ENCODE measurements at places on chromosomes 3 and 15. TPM values are rescaled to one million over a fixed set of nuclear protein-coding genes. Genes with fewer than 3 reads are reported as not detected.

DNA sequence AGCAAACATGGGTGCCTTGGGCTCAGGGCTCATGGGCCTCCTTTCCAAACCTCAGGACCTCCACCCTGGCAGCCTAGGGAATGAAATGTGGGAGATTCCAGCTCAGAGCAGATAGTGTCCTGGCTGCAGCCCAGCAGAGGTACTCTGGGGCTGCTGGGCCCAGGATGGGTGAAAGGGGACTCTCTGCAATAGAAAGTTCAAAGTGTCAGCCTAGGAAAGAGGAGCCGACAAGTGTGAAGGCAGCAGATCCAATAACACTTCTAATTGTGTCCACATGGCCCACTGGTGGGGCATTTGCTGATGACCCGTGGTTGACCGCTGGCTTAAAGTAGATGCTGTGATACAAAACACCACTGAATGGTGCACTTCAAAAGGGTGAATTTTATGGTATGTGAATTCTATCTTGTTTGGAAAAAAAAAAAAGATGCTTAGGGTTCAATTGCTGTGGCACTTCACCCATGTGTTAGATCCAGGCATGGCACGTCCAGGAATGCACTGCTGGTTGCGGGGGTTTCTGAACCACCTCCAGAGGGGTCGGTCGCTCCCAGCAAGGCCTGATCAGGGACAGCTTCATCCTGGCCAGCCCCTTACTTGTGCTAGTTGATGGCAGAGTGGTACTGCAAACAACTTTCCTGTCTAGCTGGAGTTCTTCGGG lies 20.9 kb downstream of the AMOTL2 start:
- no peak for DNase-seq

- DNase-seq, result peak; percentile 94
These were observed 17.3 kb downstream of the KPNA1 start for GRCh38 chr3:122497425-122497824.

DNA sequence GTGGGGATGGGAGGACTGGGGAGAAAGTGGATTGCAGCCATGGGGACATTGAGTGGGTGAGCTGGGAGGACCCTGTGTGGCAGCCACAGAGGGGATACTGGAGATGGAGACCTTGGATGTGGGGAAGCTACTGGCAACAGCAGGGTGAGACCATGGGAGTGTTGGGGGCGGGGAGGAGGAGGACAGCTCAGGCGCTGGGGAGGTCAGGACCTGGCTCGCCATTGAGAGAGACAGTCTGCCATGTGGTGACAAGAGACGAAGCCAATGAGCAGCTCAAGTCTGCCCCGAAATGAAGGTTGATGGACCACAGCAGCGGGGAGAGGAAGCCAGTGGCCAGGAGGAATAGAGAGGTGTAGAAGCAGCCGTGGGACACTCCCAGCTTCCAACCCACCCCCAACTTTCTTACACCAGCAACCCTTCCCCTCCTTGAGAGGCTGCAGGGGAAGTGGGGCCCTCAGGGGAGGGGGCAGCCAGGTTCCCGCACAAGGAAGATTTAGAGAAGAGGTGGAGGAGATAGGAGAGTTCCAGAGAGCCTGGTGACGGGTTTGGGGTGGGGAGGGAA lies 118.1 kb downstream of the ASB7 start:
- DNase-seq, result no peak

DNA sequence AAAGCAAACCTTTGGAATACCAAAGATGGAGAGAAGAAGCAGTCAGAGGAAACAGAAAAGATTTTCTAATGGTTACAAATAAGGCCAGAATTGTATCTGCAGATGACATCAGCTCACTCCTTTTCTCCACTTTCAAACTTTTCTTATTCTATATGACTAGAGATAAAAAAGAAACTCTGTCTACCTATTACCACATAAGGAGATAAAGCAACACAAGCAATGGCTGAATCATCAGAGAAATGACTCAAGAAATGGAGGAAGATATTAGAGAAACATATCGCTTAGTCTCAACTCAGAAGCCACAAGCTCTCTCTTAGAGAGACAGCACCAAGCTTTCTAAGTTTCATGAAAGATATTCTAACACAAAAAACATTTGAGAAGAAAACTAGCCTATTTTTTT lies 784.0 kb downstream of the ZPLD1 start:
- DNase-seq, result no peak

The GATA2 gene
- 0.90 TPM for total RNA-seq

GRCh38 chr3:11735638-11736037 lies 91.9 kb upstream of the VGLL4 start:
- no peak for DNase-seq

GRCh38 chr15:31230630-31231485 lies 95.8 kb upstream of the KLF13 start:
- no peak for DNase-seq

GRCh38 chr15:39999538-40000200 lies 39.3 kb downstream of the SRP14 start:
- DNase-seq, result no peak

DNA sequence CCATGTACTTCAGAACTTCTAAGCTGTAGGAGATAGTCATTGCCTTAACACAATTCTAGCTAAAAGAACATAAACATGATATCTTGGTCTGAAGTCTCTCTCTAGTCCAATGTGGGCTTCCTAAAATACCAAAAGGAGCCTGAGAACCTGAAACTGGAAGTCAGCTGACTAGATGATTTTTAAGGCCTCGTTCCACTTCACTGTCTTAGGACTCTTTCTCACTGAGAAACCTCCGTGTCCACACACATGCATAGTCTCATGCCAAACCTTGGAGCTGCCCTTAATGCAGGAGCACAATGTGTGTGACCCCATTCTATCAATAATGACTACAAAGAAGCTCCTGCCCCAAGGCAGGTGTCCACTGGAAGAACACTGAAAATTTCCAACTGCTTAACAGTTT lies 87.7 kb downstream of the ETFA start:
- DNase-seq, result no peak

GRCh38 chr15:100889385-100890050 lies 9.9 kb downstream of the ALDH1A3 start:
- DNase-seq, result peak; percentile 47

The XCR1 gene
- 0.06 TPM for total RNA-seq

DNA sequence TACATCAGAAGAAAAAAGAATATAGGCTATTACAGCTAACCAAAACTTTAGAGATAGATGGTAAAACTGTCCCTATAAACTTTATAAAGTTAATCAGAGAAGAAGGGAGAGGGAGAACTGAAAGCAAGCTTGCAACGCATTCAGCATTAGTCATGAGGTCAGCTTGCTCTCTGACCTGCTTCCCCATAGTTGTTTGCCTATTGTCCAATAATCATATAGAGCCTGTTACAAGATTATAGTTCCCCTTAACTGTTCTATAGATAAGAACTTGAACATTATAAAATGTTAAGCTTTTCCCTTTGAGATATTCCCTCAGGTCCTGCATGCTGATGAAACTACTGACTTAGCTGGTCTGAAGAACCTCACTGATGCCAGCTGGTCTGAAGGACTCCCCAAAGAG lies 74.5 kb downstream of the CPNE4 start:
- DNase-seq, result peak; percentile 29

The C2CD4A gene
- total RNA-seq, result not detected

The RASGRP1 gene
- not detected for total RNA-seq

DNA sequence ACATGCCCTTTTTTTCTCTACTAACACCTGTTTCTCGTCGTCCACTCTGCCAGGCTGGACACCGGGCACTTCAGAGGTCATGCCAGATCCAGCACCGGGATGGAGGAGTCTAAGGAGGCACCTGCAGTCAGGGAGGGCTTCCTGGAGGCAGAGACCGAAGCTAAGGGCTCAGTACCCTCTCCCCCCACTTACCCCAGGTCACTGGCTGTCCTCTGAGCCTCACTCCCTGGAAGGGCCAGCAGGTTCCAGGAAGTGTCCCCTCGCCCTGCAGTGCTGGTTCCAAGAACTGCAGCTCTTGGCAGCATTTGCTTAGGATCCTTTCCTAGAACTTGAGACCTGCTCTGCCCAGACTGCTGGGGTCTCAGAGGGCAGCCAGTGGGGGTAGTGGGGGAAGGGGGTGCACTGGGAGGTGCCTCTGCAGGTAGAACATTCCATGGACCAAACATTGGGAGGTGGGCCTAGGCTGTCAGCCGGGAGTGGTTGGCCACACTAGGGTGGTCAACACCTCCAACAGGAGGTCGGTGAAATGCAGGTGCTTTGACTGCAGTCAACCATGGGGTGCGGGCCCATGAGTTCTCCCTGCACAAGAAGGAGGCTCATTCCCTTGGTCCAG lies 11.3 kb downstream of the CISH start:
- no peak for DNase-seq

The MEIS2 gene
- 13.4 TPM for total RNA-seq

The ITGA11 gene
- 22.0 TPM for total RNA-seq

Data from LHCN-M2 (cell line).